SK-MEL-5 (cell line): ENCODE measurements at places on chromosomes 4 and X.

- no peak for DNase-seq
Observed at GRCh38 chrX:40871385-40872082, 136.2 kb upstream of the MED14 start.

GRCh38 chrX:155070975-155071693 lies at the start of the genes BRCC3, CMC4 and MTCP1:
Gene BRCC3 (plus strand): TSS chrX:155071508. CDS start chrX:155071528, 20 bp downstream.
Gene CMC4 (minus strand): TSS chrX:155071136. CDS start chrX:155064023, 7,113 bp downstream.
Gene MTCP1 (minus strand): TSS chrX:155071136. CDS start chrX:155066010, 5,126 bp downstream.
- peak; percentile 80 for DNase-seq

DNA sequence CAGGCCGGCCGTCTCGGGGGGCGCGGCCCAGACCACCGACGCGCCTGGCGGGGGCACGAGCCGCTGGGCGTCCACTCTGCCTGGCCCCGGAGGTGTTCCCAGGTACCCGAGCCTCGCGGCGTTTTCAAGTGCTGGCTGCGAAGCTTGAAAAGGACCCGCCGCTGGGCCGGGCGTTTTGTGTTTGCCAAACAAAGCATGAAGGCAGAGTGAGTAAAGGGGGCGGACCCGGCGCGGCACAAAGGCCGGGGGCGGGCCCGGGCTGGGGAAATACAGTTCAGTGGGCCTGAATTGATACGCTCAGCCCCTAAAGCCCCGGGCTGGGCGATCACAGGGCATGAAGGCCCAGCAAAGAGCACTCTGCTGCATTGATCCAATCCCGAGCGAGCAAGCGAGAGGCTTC lies 65.4 kb downstream of the SOX3 start:
- DNase-seq: no peak

GRCh38 chr4:110106931-110107296 lies 91.5 kb downstream of the ELOVL6 start:
- no peak for DNase-seq

DNA sequence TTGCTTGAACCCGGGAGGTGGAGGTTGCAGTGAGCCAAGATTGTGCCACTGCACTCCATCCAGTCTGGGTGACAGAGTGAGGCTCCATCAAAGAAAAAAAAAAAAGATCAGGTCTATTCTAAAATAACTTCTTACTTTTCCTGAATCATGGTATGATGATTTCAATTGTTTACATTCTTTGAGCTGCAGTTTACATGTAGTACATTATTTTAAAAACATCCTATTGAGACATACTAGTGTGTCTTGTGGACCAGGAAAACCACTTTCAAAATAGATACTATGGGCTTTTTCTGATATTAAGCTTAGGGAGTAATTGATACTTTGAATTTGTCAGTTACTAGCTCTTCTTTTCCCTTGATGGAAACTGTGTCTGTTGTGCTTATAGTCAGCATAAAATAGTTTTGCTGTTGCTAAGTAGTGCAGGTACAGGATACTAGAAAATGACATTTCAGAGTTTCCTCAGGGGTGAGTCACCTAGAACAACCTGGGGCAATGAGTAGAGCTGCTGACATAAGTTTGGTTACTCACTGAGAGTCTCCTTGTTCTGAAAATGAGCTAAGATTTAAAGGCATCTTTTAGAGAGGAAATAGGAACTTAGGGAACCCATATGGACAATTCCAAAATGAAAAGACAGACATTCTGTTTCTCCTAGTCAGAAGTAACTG lies 53.2 kb upstream of the C4orf54 start:
- DNase-seq: no peak

DNA sequence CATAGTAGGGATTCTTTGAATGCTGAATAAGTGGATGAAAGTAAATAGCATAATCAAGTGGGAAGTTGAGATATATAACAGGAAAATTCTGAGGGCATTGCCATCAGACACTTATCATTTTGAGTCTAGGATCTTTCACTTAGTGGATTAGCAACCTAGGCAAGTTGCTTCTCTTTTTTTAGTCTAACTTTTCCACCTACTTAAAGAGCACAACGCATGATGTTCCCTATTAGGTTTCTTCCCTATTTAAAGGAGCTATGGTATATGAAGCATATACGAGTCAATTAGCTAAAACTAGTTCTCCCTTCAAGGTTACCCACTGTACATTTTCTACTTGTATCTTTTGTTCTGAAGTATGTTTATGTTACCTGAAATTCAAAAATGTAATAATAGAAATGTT lies 67.1 kb upstream of the HS3ST1 start:
- DNase-seq: no peak

GRCh38 chr4:169024762-169025161 lies 14.7 kb upstream of the CBR4 start:
- DNase-seq: peak; percentile 72

- DNase-seq: no peak
Observed at GRCh38 chrX:25011589-25012432, 4.0 kb downstream of the ARX start.

DNA sequence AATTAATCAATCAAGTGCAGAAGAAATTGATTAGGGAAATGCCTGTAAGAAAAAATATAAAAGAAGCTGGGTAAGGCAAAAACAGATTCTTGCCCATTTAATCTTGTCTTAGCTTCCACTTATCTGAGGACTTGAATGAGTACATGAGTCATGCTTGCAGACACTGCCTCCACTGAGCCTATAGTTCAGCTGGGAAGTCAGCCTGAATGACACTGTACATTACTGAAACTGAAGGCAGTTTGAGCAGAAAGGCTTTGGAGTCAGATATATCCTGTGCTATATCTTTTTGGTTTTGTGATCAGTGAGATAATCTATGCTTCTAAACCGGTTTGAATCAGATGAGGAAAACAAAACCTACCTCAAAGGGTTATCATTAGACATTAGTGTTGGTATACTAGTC lies 61.3 kb downstream of the NUDT11 start:
- no peak for DNase-seq

DNA sequence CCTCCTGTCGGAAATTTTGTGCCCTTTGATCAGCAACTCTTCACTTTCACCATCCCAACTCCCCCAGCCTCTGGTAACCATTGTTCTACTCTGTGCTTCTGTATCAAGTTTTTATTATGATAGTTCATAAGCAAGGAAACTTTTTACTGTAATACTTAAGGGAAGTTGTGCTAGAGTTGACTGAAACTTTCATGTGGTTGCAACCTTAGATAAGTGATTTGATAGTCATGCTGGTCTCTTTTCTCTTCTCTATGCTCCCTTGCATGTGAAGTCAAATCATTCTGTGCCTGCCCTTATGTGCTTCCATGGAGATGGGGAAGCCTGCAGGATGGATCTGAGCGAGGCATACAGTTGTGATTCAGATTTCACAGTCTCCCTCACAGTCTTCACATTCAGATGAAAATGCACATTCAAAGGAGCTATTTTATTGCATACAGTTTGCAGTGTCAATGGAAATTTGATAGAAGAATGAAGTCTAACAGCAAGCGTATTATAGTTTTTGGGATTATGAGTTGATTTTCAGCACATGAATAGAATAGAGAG lies 1428.3 kb upstream of the TENM3 start:
- no peak for DNase-seq

DNA sequence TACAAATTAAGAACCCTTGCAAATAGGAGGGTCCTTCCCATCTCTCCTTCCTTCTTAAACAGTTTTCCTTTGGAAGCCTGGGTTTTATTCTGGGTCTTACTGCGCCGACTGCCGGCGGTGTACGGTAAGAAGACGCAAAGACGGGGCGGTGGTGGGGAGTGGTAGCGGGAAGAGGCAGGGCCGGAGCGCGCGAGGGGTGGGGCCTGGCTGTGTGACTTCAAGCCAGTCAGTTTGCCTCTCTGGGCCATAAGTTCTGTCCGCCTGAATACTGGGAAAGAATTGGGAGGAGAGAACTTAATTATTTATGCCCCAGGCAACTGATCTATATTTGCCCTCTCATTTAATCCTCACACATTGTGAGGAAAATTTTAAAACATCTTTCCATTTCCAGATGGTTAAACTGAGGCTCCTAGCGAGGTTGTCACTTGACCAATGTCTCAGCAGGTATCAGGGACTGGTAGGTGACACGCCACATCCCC lies 726 bp upstream of the KANTR start:
- peak; percentile 83 for DNase-seq

DNA sequence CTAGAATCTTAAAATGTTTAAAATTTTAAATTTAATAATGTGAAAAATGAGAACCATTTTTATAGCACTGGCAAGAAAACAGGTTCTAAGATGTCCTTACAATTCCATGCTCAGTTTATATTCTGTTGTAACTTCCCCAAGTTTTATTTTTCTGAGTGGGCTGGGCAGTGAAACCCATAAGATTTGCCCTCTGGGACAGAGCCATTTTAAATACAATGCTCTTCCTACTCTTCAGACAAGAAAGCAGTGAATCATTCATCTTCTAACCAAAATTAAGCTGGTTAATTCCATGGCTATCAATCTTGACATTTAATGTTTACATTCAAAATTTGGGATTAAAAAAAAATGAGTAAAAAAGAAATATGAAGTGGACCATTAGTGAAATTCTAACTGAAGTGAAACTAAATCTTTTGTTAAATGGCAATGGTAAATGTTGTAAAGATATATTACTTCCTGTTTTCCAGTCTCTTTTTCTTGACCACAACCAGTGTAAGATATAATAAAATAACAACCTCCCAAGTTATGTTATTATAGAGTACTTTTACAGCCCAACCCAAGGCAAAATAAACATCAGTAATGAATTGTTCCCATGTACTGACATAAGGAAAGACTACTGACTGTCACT lies 37.2 kb upstream of the PTPN13 start:
- DNase-seq: no peak

DNA sequence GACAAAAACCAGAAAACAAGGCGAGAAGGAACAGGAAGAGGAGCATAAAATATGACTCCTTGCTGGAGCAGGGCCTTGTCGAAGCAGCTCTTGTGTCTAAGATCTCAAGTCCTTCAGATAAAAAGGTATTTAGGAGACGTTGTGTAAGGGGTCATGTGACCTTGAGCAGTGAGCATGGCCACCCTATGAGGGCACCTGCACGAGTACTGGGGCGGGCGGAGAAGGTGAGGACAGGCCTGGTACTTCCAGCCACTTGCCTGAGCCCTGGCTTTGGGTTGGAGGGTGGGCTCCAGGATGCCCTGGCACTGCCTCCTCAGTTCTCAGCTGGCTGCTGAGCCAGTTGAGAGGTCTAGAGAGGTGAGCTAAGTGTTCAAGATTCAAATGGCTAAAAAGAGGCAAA lies 29.9 kb downstream of the NSD2 start:
- DNase-seq: no peak

DNA sequence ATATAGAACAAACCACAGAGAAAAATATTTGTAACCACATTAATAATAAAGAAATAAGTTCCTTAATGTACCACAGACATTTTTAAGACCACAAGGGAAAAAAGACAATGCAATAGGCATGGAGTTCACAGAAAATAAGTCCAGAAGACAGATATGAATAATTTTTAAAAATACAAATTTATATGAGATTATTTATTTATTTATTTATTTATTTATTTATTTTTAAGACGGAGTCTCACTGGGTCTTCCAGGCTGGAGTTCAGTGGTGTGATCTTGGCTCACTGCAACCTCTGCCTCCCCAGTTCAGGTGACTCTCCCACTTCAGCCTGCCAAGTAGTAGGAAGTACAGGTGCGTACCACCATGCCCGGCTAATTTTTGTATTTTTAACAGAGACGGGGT lies 53.7 kb downstream of the THAP9 start:
- no peak for DNase-seq

DNA sequence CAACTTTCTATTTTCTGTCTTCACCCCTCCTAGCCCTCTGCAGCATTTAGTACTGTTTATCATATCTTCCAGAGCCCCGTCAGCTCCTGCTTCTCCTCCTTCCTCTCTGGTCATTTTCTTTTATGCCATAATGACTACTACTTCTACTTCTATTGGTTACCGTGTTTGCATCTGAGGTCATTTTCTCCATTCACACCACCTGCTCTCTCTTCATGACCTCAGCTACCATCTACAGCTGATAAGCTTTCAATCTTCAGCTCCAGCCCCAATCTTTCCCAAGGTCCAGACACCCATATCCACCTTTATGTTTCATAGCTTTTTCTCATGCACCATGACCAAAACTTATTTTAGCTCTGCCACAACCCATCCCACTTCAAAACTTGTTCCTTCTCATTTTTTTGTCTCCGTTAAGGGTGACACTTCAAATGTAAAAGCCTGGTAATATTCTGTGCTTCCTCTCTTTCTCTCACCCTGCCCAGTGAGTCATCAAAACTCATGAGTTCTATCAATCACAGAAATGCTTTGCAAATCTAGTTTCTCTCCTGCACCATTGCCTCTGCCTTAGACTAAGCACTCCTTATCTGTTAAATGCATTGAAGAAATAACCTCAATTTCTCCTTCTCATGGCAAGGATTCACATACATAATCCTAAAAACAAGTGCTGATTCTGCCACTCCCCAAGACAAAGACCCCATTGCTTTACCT lies 71.3 kb upstream of the IQCM start:
- DNase-seq: no peak

DNA sequence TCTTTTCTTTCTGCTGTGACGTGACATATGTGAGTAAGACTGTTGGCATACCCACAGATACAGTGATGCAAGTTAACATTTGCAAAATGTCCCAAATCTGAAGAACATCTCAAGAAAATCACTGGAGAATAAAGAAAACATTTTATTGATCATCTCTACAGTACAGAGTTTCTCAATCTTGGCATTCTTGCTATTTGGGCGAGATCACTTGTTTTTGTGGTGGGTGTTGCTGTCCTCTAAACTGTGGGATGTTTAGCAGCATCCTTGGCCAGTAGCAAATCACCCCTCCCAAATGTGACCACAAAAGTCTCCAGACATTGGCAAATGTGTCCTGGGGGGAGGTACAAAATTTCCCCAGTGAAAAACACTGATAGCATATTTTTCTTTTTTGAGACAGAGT lies 28.8 kb downstream of the AMELX start:
- DNase-seq: no peak

DNA sequence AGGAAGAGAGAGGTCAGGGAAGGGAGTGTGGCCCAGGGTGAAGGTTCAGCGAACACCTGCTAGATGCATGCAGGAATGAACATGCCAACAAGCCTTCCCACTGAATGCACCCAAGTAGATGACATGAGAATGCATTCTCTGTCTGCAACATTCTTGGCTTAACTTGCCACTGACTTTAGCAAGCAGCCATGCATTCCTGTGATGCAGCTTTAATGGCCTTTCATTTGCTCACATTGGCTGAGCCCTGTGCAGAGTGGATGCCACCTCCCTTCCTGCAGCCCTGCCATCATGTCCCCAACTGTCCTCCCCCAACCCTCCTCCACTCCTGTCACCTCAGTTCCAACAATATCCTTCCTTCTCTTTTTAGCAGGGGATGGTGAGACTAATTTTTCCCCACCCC lies 25.3 kb upstream of the MTNR1A start:
- DNase-seq: no peak

DNA sequence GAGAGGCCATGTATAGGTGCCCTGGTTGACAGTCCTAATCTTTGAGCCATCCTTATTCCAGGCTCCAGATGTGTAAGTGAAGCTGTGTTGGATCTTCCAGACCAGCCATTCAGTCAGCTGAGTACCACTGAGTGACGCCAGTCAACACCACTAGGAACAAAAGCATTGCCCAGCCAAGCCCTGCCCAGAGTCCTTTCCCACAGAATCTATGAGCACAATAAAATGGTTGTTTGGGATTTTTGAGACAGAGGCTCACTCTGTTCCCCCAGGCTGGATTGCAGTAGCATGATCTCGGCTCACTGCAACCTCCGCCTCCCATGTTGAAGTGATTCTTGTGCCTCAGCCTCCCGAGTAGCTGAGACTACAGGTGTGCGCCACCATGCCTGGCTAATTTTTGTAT lies 262.5 kb downstream of the BCOR start:
- DNase-seq: peak; percentile 74

- DNase-seq: no peak
Observed at GRCh38 chr4:52202251-52202779, 151.2 kb downstream of the SPATA18 start.

- no peak for DNase-seq
Observed at GRCh38 chr4:3676907-3677747, 89.1 kb upstream of the ADRA2C start.
